ENCODE measurements at places on chromosomes 7 and 10.

- DNase-seq = no peak
These were observed 21.6 kb downstream of the KIFBP start for GRCh38 chr10:69010151-69010640.

- DNase-seq = no peak
These were observed 34.1 kb upstream of the TSPAN33 start for GRCh38 chr7:129110258-129110981.

GRCh38 chr10:67666416-67667034, 29.5 kb downstream of the CTNNA3 start:
- DNase-seq = peak; percentile 26

DNA sequence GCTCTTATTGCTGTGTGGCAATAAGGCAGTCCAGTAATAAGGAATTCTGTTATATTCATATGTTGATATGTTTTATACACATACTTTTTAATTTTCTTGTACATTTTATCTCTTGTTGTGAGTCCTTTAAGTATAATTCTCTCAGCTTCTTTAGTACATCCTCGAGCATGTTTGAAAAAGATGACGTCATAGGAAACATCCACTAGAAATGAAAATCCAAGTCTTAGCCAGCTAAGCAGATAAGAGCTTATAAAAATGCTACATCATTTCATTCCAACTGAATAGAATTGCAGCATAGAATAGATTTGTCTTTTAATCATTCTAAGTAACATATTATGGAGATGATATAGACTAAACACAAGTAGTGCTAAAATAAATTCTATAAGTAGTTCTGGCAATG, 283.7 kb upstream of the FZD1 start:
- no peak for DNase-seq

- DNase-seq = no peak
These were observed 17.0 kb downstream of the FRMPD2 start for GRCh38 chr10:48257407-48257961.

DNA sequence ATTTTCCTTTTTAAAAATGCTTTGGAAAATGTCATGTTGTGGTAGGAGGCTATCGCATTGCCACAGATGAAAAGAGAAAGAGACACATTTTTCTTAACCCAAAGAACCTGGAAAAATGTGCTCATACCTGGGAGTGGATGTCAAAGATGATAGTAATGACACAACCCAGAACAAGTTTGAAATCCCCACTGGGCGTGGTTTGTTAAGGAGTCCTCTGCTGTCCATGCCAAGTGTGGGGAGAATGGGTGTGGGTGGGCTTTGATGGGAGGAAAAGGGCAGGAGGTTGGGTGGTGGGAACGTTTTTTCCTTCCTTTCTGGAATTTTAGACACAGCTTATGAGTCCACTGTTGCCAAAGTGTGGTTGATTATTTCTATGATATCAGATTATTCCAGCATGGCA, 10.9 kb downstream of the OPTN start:
- DNase-seq = no peak

- DNase-seq = no peak
These were observed 96.3 kb downstream of the CPXM2 start for GRCh38 chr10:123795196-123795780.

DNA sequence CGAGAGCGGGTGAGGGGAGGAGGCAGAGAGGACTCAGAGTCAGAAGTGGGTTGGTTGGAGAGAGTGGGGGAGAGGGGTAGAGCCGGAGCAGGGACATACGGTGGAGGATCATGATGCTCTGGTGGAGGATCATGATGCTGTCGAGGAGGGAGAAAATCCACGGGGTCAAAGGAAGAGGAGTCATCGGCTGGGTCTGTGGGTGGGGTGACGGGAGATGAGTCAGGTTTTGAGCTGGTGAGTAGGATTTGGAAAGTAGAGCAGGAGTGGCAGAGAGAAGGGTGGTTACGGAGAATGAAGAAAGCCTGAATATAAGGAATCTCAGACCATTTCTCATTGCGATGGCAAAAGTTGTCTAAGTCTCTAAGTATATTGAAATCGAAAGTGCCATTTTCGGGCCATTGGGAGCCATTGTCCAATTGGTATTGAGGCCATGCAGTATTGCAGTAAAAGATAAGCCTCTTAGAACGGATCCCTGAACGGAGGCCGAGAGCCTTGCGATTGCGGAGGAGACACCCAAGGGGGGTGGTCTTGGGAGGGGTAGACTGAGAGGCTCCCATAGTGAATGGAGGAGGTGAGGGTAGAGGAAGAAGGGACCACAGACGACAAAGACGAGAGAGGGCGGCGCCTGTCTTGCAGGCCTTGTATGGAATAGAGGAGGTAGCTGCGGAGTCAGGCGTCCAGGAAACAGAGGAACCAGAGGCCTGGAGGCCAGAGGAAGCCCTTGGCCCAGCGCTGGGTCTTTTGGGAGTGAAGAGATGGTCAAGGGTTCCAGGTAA, 23.8 kb downstream of the SCIN start:
- DNase-seq = no peak

GRCh38 chr7:8255680-8256655, 6.0 kb downstream of the ICA1 start:
- no peak for DNase-seq

DNA sequence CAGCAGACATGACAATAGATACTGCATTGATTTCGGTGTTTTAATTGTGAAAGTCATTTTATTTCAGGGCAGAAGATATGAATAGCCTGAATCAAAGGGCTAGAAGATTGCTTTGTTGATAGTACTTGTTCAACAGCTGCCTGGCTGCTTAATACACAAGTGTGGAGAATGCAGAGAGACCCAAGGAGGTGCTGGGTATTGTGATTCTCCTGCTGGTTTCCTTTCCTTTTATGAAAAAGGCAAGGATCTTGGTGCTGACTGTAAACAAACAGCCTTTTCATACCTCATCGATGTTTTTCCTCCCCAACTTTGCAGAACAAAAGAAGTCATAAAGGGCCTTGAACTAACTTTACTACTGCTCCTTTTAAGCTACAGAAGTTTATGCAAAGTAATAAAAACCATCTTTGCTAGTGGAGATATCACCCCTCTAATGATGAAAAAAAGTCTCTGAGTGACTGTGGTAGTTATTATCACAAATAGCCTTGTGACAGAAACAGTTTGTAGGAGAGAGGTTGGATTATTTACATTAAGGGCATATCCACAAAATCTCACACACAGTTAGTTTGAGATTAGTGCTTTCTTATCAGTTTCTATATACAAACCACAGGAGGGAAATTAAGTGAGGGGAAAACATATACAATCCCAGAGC, 800.0 kb downstream of the LRMDA start:
- no peak for DNase-seq

DNA sequence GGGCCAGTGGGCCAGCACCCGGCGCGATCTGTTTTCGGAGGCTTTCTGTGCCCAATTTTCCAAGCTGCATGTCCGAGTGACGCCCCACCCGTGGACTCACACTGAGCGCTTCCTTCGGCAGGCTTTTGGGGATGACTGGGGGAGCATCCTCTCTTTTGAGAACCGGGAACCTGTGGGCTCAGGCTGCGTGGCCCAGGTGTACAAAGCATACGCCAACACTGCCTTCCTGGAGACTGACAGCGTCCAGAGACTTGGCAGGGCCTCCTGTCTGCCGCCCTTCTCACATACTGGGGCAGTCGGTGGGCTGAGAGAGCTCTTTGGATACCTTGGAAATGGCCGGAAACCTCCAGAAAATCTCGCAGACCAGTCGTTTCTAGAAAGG, 1.0 kb downstream of the ADCK2 start:
- DNase-seq = no peak

DNA sequence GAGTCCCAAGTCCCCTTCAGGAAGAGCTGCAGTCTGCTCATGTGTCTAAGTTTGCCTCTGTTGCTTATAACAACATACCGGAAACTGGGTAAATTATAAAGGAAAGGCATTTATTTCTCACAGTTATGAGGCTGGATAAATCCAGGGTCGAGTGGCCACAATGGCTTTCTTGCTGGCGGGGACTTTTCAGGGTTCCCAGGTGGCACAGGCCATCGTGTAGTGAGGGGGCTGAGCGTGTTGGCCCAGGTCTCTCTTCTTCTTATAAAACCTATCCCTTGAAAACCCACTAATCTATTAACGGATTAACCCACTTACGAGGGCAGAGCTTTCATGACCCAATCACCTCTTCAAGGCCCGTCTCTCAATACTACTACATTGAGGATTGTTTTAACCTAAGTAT, 8.7 kb downstream of the VIPR2 start:
- no peak for DNase-seq

DNA sequence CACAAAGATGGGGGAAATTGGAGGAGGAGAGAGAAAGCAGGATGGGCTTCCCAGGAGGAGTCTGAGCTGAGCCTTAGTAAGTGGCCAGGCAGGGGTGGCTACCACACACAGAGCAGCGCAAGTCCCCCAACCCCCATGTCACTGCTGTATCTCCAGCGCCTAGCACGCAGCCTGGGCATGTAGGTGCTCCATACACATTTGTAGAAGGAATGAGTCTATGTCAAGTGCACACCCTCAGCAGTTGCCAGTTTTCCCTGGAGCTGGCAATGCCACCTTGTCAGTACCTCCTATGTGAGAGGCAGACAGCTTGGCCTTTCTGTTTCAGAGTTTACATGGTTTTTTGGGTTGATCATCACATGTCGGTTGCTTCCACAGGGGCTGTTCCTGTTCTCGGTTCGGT, 116.1 kb downstream of the CLEC2L start:
- no peak for DNase-seq

- no peak for DNase-seq
These were observed 105.3 kb upstream of the LRGUK start for GRCh38 chr7:134021836-134022235.

DNA sequence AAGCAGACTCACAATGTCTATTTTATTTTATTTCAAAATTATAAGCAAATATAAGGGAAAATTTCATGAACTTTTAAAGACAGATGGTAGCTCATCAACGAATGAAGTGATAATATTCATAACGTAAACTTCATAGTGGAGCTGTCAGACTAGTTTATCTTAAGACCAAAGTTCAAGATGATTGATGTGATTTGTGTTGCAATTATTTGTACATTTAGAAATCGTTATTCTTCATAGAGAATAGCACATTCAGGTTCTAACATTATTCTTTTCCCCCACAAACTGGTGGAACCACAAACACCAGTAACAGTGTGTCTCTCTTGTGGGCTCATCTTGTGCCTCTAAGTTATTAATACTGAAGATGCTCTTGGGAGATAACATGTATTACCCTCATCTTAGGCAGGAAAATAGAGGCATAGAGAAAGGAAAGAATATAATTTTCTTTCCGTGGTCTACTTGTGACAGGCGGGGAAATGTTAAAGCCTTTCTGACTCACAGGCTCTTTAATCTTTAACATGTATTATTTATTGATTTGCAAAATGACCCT, 37.0 kb downstream of the CCSER2 start:
- DNase-seq = no peak

DNA sequence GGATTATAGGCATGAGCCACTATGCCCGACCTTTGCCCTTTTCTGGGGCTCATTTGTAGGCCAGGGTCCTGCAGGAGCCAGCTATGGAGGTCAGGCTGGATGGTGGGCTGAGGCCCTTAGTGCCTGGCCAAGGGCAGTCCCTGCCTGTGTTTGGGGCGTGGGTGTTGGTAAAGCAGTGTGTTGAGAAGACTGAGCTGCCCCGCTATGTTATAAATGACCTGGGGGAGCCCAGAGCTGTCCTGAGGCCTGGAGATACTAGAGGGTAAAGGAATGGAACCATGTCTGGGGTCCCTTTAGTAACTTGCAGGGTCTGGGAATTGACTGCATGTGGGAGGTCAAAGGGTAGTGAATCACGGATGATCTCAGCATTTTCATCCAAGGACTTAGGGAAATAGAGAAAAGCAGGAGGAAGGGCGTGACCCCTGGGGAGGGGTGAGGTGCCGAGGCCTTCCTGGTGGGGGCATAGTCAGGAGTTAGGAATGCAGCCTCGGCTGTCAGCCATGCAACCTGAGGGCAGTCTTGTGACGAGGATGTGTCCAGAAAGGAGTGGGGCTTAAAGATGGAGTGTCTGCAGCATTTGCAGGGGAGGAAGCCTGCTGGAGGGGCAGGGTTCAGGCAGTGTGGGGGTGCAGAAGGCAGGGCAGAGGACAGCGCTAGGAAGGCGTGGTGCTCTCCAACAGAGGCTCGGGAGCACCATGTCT, 31.5 kb downstream of the TMEM248 start:
- DNase-seq = peak; percentile 62

DNA sequence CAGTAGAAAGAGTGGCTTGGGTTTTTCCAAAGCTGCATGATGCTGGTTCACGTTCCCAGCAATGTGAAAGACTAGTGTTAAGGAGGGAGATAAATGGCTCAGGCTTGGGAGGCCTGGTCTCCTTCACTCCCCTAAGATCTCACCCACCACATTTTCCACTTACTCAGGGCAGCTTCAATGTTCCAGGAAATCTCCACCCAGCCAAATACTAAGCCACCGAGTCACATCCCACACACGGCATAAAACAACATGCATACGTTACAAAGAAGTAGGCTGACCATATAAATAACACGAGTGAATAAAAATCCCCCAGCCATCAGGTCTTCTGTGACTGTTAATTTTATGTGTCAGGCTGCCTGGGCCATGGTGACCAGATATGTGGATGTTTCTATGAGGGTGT, 303.5 kb downstream of the SFMBT2 start:
- peak; percentile 93 for DNase-seq

GRCh38 chr10:110023785-110024465, 16.1 kb downstream of the ADD3 start:
- no peak for DNase-seq

DNA sequence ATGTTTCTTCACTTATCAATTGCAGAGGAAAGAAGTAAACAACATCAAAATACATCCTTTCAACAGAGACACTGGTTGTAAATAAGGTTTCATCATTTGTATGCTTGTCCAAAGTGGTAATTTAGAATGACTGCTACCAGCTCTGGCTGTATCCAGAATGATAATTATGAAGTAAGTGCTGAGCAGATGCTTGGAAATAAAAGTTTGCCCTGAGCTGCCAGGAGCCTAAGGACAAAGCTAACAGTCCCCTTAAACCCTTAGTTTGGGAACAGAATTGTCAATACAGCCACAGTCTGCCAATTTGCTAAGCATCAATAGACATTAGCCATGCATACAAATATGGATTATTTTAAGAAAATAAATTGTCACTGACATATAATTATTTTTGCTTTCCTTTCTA, 147.0 kb upstream of the SLC13A1 start:
- no peak for DNase-seq

DNA sequence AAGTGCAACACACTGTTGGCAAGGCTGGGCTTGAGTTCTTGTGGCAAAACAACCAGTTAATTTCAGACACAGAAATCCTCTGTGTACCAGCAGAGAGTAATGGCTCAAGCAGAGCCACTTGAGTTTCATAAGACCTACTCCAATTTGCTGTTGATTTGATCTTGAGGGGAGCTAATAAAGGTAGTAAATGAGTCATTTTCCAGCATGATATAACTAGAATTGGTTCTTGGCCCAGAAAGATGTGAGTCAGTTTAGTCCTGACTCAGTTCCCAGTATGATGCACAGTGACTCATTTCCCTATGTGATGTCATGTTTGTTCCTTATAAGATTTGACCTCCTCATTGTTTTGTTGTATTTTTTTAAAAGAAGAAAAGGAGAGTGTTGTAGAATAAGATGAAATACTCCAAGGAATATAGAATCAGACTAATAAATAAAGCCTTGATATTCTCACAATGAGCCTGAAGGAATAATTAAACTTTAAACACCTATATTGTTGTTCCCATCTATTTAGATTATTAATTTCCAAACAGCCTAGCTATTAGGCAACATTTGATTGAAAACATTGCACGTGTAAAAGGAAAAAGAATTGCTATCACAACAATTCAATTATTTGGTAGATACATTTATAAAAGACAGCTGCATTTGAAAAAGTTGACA, 186.2 kb downstream of the REEP3 start:
- DNase-seq = peak; percentile 98

Measured in fibroblast of skin of right biceps (primary cell).